Effector memory CD8-positive, alpha-beta T cell (primary cell): ENCODE measurements at places on chromosomes 12 and 14.

DNA sequence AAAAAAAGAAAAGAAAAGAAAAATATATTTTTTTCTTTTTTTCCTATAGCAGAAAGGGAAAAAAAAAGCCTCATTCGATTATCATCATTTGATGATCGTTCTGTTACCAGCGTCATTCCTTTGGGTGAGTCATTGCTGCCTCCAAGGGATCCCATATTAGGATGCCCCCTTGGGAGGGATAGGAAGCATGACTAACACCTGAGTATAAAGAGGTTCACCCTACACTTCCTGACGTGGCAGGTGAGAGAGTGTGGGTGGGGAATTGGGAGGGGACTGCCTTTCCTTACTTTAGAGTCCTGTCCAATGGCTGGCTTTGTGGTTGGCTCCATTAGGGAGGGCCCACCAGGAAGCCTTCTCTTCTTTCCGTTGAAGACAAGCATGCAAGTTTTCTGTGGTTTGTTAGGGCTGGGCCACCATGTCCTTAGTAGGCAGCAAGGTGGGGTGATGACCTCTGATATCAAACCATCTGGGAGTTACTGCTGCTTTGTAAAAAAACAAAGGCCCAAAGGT, 56.1 kb upstream of the FUT8 start:
- no peak for DNase-seq

- no peak for DNase-seq
Measured at GRCh38 chr14:89855961-89856656, 98.4 kb downstream of the EFCAB11 start.

DNA sequence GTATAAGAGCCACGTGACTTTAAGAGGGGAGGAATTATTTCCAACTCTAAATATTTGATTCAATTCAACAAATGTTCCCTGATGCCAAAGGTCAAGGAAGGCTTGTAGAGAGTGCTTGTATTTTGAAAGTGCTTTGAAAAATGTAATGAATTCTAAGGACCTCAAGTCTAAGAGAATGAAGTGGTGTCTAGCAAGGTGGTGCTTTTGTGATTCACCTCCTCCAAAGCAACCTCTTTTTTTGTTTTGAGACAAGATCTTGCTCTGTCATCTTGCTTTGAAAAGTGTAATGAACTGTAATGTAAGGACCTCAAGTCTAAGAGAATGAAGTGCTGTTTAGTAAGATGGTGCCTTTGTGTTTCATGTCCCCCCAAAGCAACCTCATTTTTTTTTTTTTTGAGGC, 13.7 kb downstream of the AK7 start:
- DNase-seq = no peak

- DNase-seq = no peak
Measured at GRCh38 chr12:46574847-46575246, 202.3 kb upstream of the SLC38A2 start.

- no peak for DNase-seq
Measured at GRCh38 chr14:105917933-105918436, 391.6 kb downstream of the TMEM121 start.

- no peak for DNase-seq
Measured at GRCh38 chr14:106286697-106287290, 760.4 kb downstream of the TMEM121 start.

GRCh38 chr12:43882578-43883178, 46.8 kb downstream of the TMEM117 start:
- DNase-seq = peak; percentile 19

- DNase-seq = peak; percentile 46
Measured at GRCh38 chr12:22100958-22101748, 55.1 kb downstream of the CMAS start.

GRCh38 chr14:91356181-91356763, 61.3 kb downstream of the CCDC88C start:
- DNase-seq = no peak
